ENCODE measurements at places on chromosomes 3 and 15.
A peak's percentile ranks its signal among the peaks of the same experiment; 100 is the strongest.

DNA sequence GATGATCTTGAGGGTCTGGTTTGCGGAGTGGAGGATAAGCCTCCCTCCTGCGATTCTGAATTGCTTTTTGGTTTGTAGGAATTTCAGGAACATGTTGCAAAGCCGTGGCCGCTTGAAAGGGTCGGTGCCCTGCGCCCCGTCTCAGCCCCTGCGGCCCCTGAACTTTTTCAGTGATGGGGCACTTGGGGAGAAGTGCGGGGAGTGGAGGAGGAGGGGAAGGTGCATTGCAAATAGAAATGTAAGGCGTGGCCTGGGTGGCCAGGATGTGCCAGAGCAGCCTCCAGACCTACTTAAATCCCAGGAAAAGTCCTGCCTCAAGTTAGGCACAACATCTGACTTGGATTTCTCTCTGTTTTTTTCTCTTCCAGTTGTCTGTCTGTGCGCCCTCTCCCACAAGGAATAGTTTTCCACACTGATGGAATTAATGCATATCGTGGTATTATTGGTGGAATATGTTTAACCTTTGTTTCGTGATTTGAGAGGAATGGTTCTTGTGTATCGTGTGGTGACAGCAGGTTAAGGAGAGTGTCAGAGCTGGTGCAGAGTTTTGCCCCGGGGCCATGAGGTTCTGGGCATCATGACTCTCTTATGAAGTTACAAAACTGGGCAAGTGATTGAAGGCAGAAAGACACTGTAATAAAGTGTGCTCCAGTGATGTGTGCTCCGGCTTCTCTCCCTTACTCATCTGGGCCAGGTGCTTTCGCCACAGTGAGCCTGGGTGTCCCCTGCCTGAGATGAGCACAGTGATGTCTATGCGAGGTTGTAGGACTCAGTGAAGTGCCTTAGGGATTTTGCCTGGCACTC, 153.8 kb downstream of the PGPEP1L start:
- no peak for DNase-seq

DNA sequence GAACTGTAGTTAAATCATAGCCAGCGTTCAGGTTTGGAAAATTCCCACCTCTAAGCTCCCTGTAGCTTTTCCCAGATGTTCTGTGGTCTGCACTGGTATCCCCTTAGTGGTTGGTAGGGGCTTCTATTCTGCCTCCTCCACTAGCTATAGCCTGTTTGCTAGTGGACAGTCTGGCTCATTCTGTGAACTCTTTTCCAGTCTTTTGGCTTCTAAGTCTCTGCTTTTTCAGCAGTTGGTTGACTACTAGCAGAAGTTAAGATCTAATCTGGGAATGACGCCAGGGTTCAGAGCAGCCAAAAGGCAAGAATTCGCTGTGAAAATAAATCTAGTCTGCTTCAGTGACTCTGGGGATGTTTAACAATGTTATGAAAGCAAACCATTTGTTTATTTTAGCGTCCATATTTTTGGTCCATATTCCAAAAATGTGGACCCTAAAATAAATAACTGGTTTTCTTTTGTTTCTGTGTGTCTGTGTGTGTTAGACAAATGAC, 73.7 kb upstream of the WDR72 start:
- DNase-seq, result no peak

DNA sequence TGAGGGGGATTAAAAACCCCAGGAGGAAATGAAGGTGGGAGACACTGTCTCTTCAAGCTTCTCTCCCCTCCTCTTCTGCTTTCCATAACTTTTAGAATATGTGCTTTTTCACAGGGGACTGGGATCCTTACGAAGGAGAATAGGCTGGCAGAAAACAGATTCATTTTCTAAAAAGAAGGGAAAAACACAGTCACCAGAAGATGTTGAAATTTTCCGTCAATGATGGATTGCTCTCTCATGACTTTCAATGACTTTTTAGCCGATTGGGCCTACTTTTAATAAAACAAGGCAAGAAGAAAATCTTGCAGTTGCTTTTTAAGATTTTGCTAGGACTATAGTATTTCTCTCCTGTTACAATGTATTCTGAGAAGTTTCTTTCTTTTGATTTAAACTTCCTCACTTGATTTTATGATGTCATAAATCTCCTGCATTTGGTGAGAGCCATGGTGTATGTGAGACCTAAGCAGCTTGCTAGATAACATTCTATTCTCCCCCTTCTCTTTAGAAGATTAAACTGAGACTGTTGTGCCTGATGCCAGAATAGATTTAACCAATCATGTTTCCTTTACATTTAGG, 241.2 kb downstream of the FEZF2 start:
- DNase-seq, result no peak

- no peak for DNase-seq
These were observed 18.2 kb downstream of the PIF1 start for GRCh38 chr15:64807051-64807749.

GRCh38 chr3:36707623-36708409, 56.5 kb downstream of the DCLK3 start:
- no peak for DNase-seq

GRCh38 chr15:89999676-90000185, 1.4 kb upstream of the ZNF710 start:
- DNase-seq, result no peak

GRCh38 chr15:85764649-85765277, 30.0 kb downstream of the KLHL25 start:
- no peak for DNase-seq

DNA sequence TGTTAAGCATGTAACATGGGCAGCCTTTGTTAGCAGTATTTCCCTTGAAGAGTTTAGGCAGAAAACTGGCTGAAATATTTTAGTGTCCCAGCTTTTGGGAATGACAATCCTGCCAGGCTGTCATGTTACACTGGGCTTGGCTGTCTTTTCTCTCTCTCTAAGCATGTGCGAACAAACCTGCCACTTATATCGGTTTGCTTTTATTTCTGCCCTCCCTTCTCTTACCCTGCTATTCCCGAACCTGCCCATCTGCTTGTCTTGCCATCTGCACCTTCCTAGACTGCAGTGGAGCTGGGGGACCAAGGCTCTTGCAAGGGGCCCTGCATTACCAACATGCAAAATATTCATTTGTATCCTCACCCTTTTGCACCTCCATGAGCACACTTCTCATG, 339.6 kb downstream of the EPHB1 start:
- no peak for DNase-seq

DNA sequence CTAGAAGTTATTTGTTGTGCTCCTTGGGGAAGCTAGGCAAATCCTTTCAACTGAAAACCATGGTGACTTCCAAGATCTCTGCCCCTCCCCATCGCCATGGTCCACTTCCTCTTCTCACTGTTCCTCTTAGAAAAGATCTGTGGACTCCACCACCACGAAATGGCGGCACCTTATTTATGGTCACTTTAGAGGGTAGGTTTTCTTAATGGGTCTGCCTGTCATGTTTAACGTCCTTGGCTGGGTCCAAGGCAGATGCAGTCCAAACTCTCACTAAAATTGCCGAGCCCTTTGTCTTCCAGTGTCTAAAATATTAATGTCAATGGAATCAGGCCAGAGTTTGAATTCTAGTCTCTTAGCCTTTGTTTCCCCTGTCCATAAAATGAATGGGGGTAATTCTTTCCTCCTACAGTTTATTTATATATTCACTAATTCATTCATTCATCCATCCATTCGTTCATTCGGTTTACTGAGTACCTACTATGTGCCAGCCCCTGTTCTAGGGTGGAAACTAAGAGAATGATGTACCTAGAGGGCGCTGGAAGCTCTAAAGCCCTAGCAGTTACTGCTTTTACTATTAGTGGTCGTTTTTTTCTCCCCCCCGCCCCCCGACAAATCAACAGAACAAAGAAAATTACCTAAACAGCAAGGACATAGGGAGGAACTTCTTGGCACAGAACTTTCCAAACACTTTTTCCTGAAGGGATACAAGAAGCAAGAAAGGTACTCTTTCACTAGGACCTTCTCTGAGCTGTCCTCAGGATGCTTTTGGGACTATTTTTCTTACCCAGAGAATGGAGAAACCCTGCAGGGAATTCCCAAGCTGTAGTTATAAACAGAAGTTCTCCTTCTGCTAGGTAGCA, 657 bp downstream of the PATL2 start:
- DNase-seq, result no peak

- no peak for DNase-seq
These were observed 30.3 kb upstream of the B3GNT5 start for GRCh38 chr3:183222631-183223235.

GRCh38 chr3:107392549-107393165, 15.4 kb downstream of the CCDC54 start:
- no peak for DNase-seq

- no peak for DNase-seq
These were observed 19.2 kb downstream of the ALDH1A3 start for GRCh38 chr15:100898661-100899462.

GRCh38 chr15:29910068-29910467, 87.8 kb upstream of the TJP1 start:
- DNase-seq, result no peak

DNA sequence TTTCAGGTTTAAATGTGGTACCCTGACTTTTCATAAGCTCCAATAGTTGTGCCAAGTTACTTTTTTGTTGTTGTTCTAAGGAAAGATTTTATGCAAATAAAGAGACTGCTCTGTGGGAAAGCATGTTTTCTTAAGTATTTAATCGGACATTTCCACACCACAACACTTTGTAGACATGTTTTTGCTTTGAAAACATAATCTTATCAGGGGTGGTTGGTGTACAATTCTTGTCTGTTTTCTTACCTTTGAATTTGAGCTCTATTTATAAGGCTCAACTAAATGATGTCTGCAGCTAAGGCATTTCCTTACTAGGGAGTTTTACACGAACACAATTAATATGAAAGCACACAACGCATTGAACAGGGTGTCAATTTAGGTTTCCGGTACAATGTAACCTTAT, 81.5 kb upstream of the CDIN1 start:
- no peak for DNase-seq

GRCh38 chr3:173617490-173617889, 219.9 kb downstream of the NLGN1 start:
- DNase-seq, result peak; percentile 22

DNA sequence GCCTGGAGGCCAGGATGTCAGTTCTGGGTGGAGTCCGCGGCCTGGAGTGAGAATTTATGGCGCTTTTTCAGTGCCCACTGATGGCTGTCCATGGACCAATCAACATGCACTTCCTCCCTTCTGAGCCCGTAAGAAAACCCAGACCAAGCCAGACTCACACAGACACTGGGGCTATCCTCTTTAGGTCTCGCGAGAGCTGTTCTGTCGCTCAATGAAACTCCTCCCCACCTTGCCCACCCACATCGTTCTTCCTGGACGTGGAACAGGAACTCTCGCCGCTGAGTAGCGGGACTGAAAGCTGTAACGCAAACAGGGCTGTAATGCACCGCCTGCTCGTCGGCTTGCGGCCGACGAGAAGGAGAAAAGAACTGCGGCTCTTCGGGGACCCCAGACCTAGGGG, 833.0 kb upstream of the CADM2 start:
- no peak for DNase-seq

DNA sequence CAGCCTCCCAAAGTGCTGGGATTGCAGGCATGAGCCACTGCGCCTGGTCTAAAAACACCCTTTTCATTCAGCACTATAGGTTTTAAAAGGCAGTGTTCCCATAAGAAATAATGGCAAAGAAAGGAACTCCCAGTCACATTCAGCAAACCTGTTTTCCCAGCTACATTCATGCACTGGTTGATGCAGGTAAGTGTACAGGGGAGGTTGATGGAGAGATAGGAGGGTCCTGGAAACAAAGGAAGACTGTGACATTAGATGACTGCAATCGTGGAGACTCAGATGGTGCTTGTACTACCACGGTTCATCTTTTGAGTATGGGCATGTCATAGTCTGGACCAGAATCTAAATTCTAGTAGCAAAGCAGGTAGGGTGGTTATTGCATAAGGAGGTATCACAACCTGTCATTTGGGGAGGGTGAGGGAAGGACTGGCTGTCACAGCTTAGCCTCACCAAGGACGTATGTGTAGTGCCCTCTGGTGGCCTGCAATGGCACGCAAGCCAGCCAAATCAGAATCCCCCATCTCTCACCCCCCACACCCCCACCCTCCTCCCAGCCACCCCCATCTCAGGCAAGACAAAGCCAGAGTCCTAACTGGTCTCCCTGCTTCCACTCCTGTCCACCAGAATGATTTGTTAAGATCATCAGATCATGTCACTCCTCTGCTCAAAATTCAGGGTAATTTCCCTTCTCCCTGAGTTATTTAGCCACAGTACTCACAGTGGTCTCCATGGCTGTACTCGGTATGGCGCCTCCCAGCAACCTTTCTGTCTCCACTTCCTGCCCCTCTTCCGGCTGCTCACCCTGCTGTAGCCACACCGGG, 28.8 kb upstream of the UBL7 start:
- no peak for DNase-seq

GRCh38 chr3:73315706-73316105, 254.2 kb downstream of the EBLN2 start:
- DNase-seq, result no peak

All from NCI-H2081 treated with DMSO at 0.1 percent for 48 hours (cell line).